GM03348 (cell line): ENCODE measurements at places on chromosomes 7 and 10.

- no peak for DNase-seq
Observed at GRCh38 chr7:149776848-149777407, 3.5 kb upstream of the ZNF467 start.

- peak; percentile 27 for DNase-seq
Observed at GRCh38 chr7:42700406-42701327, 211.2 kb downstream of the C7orf25 start.

DNA sequence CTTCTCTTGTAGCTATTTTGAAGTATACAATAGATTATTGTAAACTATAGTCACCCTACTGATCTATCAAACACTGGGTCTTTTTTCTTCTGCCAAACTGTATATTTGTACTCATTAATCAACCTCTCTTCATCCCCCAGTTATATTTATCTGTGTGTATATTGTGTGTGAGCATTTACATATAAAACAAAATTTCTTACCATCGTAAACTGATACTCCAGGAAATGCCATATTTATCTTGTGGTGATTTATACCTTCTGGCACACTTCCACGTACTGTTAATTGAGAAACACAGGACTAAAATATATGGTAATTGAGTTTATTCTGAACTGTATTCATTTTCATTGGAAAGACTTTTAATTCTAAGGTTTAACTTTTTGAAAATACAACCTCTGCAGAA lies 18.9 kb downstream of the ANLN start:
- DNase-seq, result no peak

DNA sequence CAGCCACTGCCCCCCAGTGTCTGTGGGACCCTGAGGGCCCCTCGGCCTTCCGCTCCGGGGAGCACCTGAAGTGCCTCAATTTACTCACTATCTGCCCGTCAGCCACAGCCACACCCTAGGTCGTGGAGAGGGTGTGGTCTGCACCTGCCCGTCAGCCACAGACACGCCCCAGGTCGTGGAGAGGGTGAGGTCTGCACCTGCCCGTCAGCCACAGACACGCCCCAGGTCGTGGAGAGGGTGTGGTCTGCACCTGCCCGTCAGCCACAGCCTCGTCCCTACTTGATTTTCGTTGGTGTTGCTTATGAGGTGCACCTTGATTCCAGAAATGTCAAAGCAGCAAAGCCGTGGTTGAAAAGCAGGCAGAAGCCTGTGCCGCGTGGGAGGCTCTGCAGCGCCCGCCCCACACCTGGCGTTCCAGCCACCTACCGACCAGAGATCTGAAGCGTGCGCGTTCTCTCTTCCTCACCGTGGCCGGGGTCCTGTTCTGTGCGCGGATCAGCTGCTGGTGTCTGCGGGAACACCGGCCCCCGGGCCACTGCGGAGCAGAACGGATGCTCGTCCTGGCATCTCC lies 101.6 kb downstream of the DYNC2I1 start:
- no peak for DNase-seq

GRCh38 chr7:3063016-3063753 lies 19.5 kb upstream of the CARD11 start:
- no peak for DNase-seq

- DNase-seq, result peak; percentile 67
Observed at GRCh38 chr7:132773527-132773956, 197.3 kb upstream of the PLXNA4 start.

- DNase-seq, result no peak
Observed at GRCh38 chr7:86012971-86013370, 630.7 kb upstream of the GRM3 start.

DNA sequence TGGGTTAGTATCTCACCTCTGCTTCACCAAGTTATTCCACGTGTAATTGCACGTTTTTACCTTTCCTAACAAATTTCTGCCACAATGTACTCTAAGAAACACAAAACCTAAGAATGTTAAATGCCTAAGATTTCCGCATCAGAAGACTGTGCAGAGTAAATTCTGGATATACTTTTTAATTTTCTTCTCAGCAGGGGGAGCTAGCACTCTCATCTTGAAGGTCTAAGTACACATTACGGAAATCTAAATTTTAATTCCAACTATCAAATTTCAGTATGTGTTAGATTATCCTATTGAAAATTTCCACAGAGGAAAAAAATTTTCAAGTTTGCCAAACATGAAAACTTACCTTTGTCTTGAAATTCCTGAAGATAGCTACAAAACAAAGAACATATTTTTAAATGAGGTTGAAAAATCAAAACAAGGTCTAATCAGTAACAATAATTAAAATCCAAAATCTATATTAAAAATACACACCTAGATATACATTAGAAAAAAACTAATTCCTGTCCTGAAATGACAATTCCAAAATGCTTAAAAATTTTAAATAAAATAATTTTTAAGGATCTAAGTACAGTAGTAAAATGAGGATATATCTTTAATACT lies 10.5 kb downstream of the SKAP2 start:
- peak; percentile 50 for DNase-seq

DNA sequence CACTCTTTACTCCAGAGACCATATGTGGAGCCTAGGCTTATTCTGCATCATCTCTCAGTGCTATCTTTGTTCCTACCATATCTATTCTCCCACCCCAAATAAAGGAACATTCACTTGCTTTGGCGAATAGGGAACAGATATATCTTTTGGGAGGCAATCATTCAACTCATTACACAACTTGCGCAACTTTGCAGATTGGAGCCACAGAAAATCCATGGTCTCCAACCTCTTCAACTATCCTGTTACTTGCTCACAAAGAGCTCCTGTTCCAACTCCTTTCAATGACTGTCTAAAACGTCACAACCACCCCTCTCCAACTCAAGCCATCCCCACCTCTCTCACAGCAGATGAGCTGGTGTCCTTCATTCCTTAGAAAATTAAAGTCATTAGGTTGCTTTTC lies 203.7 kb downstream of the POU6F2 start:
- DNase-seq, result no peak

GRCh38 chr10:118816471-118817168 lies 61.9 kb upstream of the CACUL1 start:
- DNase-seq, result no peak

GRCh38 chr7:51082096-51082840 lies 234.3 kb downstream of the COBL start:
- no peak for DNase-seq

DNA sequence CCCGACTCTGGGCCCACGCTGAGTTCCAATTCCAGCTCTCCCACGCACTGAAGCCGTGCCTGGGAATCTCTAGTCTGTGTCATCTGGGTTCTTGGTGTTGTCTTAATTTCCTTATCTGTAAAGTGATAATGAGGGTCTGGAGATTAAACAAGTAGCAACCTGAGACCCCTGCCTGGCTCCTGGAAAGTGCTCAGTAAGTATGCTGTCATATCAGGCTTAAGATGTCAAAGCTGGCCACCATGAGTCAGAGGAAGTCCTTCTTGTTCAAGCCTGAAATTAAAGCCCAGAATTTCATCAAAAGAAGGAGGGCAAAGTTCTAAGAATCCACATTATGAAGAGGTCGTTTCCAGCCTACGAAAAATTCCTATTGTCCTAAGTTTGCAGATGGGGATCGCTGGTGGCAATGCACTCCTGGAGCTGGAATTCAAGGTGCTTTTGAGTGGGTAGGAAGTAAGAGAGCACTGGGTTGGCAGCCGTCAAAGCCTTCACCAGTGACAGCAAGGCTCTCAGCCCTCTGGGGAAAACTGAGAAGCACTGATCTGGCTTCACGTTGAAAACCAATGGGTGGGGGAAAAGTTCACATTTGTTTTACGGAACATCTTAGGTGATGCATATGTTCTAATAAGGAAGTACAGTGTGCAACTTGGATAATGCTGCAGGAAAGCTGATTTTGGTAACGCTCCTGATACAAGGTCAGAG lies 50.3 kb upstream of the NCAPG2 start:
- DNase-seq, result no peak

GRCh38 chr10:508726-509125 lies 180.7 kb downstream of the DIP2C start:
- DNase-seq, result no peak

DNA sequence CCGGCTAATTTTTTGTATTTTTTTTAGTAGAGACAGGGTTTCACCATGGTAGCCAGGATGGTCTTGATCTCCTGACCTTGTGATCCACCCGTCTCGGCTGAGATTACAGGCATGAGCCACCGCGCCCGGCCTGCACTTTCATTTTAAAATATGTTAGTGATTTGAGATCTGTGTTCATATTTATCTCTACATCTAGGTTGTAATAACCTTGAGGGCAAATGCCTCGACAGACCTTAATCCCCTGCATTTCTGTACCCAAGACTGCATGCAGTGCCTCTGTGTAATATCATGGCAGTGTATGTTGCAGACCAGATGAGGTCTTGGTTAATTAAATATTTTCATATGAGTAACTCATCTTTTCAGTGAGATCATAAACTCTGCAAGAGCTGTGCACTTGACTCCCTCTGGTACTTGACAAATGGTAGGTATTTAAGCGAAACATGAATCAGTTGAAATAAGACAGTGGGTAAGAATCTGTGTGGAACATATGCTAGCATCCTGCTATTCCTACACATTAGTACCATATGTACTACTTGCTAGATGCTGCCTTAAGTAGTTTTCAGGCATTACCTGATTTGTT lies 673.9 kb upstream of the ANKRD30A start:
- DNase-seq, result peak; percentile 21

DNA sequence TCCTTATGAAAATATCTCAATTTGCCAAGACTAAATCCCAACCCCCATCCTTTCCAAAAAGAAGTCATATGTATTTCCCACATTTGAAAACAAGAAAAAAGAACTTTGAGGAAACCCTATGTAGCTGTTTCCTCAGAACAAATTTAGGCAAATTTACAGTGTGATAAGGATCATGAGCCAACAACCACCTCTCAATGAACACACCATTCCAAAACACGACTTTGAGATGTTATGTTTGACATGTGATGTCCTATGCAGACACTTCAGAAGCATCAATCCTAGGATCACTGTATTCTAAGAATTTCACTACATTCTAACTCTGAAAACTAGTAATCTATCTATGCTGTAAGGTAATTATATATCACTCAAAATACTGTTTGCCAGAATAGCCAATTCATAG lies 62.2 kb downstream of the NT5C2 start:
- DNase-seq, result no peak

DNA sequence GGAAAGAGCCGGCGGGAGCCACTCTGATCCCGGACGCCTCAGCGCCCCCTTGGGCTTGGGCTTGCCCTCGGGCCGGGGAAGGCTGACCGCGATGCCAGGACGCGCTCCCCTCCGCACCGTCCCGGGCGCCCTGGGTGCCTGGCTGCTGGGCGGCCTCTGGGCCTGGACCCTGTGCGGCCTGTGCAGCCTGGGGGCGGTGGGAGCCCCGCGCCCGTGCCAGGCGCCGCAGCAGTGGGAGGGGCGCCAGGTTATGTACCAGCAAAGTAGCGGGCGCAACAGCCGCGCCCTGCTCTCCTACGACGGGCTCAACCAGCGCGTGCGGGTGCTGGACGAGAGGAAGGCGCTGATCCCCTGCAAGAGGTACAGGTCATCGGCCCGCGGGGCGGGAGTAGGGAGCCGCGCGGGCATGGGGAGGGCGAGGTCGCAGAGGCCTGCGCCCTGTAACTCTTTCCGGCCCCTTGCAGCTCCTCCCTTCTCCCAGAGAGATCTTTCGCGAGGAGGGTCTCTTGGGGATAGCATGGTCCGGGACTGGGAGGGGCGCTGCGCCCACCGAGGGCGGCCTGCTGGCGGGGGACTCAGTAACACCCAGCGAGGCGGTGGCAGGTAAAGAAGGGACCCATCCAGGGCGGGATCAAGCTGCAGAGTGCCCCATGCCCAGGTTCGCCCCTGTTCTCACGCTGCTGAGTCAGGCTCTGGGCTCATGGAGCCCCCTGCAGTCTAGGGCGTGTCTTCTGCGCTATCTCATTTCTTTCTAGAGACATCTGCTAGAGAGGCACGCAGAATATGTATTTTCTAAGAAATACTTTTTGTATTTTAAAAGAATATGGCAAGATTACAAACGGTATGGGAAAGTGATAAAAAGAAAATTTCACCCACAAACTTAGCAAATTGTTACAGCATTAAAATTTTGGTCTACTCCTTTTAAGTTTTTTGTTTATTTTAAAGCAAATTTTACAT lies 687 bp downstream of the EPDR1 start:
- DNase-seq, result no peak

DNA sequence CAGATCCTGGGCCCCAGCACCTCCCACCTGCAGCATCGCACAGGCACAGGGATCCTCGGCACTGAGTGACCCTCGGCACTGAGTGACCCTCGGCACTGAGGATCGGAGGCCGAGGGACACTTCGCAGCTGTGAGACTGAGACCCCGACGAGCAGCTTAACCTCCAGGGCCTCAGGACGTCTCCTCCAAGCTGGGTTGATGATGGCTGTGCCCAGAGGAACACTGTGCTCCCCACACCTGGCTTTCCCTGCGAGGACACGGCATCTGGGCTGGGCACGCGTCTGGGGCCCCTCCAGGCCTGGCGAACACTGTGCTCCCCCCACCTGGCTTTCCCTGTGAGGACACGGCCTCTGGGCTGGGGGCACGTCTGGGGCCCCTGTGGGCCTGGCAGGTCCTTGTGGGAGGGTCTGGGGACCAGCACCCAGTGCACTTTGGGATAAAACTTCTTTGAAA lies 158.3 kb upstream of the PPP2R2D start:
- DNase-seq, result no peak

DNA sequence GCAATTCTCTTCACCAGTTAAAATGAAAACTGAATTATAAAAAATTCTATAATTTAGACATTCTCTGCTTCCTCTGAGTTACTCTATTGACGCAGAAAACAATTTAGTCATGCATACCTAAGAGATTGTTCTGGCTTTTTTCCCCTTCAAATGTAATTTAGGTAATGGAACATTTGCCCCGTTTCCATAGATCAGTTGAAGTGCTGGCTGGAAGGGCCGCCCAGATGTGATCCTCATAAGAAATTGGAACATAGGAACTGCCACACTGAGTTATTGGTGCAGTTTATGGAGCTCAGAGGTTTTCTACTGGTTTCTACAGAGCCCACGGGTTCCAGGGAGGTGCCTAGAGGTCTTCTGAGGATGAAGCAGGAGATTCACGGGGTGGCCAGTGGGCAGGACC lies 581.7 kb downstream of the SDK1 start:
- DNase-seq, result no peak

- no peak for DNase-seq
Observed at GRCh38 chr10:103578782-103579382, 85.4 kb downstream of the NEURL1 start.

DNA sequence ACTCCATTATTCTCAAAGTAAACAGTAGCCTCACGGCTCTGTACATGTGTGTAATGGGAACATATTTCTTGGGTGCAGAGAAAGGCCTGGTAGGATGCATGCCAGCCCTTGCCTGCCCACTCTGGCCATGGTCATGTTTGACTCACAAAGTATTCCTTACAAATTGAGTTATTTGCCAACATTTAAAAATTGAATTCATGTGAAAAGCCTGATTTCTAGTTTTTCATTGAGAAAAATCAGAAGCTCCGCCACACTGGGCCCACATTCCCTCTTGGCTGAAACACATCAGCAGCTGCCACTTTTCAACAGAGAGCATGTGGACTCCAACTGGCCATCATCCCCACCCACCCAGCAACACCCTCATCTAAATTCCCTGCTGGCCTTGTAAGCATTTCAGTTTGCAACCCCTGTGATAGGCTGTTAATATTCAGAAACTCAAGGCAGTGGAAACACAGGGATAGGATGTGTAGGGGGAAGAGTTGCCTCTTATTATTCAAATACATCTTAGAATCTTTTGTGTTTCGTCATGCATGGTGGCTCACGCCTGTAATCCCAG lies 40.9 kb downstream of the CDH23 start:
- no peak for DNase-seq
